ENCODE measurements at places on chromosomes 6 and 20.

GRCh38 chr6:2854396-2854982 is 12.8 kb upstream of the SERPINB1 start:
- peak; percentile 88 for DNase-seq

DNA sequence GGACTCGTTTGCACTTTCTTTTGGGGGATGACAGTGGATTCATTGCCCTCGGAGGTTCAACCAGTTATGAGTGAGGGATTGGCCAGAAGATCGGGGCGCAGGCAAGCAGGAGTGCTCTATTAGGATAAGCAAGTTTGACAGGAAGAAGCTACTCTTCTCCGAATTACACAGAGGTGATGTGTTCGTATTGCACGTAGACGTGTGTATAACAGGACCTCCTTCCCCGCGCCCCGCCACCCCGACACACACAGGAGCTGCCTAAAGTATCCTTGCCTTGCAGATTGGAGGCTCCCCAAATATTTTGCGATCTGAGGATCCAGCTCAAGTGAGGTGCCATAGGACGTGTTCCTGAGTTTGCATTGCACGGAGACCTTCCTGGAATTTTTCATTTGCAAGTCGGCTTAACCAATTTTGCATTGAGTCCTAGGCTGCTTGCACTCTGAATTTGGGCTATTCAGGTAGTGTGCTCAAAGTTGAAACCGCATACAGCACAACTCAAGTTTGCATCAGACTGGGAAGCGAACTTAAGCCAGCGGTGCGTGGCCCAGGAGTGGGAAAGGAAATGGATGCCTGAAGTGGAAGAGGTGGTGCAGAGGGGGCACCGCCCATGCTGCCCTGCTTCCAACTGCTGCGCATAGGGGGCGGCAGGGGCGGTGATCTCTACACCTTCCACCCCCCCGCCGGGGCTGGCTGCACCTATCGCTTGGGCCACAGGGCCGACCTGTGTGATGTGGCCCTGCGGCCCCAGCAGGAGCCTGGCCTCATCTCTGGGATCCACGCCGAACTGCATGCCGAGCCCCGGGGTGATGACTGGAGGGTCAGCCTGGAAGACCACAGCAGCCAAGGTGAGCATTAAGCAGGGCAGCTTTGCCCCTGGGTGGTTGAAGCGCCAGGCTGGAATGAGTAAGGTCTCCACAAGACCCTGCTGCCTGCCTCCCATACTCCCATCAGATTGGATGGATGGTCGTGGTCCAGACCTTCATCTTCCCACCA is 770 bp downstream of the TCF19 start:
- DNase-seq, result no peak

DNA sequence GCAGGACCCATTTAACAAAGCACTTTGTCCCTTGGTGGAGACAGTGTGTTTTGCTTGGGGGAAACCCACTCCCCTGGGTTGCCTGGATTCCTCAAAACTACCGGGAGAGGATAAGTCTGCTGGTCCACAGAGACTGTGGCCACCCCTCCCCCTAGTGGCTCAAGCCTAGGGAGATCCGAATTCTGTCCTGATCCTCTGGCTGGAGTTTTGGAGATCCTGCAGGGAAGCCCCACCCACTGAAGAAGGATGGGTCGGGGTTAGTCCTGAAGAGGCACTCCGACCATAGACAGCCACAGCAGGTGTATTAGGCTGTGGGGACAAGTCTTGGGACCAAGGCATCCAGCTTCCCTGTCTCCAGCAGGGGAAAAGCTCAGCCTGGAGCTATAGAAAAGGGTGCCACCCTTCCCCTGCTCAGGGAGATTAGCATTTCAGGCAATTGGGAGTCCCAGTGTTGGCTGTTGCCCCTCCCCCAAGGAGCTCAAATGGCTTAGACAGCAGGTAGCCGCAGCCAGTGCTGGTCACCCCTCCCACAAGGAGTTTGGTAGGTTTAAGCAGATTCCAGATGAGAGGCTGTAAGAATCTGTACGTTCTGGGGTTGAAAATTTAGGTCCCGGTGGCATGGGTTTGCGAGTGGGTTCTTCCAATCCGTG is 750.0 kb downstream of the TBC1D32 start:
- DNase-seq, result no peak

GRCh38 chr6:167103041-167103891 is 19.6 kb upstream of the CCR6 start:
- no peak for DNase-seq

Measured in fibroblast of pulmonary artery (primary cell).